ENCODE measurements at places on chromosomes 2 and 18.

- no peak for DNase-seq
Measured at GRCh38 chr2:10536569-10537133, 88.5 kb upstream of the ODC1 start.

- DNase-seq: no peak
Measured at GRCh38 chr2:177328056-177328455, 63.5 kb upstream of the NFE2L2 start.

DNA sequence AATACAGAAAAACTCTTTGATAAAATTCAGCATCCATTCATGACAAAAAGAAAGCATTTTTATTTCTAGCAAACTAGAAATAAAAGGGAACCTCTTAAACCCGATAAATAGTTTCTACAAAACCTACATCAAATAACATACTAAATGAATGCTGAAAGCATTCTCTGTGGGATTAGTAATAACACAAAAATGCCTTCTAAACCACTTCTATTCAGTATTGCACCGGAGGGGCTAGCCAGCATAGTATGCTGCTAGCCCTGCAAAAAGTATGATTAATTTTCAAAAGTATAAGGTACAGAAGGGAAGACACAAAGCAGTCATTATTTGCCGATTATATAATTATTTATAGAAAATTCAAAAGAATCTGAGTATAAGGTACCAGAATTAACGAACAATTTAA lies 145.2 kb downstream of the DTNB start:
- DNase-seq: no peak

GRCh38 chr2:5894355-5894754 lies 202.2 kb downstream of the SOX11 start:
- DNase-seq: no peak

GRCh38 chr2:137983581-137983980 lies 19.3 kb downstream of the HNMT start:
- no peak for DNase-seq
